ENCODE measurements at places on chromosomes 13 and 19.
A peak's percentile ranks its signal among the peaks of the same experiment; 100 is the strongest.

DNA sequence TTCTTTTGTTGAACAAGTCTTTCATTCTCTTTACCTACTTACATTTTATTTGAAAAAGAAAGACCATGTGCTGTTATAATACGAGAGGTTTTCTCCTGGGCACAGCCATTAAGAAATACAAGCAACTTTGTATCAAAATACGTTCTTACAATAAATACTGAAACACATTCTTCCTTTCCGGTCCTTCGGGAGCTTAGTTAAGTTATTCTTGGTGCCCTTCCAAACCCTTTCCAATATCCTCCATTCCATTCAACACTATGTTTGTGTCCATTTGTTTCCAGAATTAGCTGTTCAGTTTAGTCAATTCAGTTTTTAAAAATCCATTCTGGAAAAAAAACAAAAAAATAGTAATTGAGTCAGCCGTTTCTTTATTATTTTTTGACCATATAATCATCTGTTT, 746.8 kb upstream of the SLC10A2 start:
- DNase-seq, result no peak

DNA sequence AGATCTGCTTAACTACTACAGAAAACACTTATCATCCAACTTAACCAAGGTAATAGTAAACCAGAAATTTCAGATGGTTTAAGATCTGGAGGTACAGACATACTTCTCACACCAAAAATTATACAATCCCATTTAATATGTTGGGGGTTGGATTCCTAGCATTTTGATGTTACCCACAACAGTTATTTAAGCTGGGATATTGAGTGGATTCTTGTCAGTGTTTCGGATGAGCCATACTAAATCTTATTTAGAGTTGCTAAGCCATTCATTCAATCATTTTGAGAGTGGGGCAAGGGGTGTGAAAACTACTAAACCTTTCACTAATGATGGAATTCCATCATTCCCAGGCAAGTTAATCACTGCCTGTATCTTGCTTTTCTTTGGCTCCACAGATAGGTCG, 40.6 kb downstream of the KATNAL1 start:
- no peak for DNase-seq

GRCh38 chr13:77456271-77456670, 79.2 kb upstream of the SCEL start:
- DNase-seq, result no peak

GRCh38 chr19:35773020-35773806, 2.2 kb upstream of the ARHGAP33 start:
- no peak for DNase-seq

DNA sequence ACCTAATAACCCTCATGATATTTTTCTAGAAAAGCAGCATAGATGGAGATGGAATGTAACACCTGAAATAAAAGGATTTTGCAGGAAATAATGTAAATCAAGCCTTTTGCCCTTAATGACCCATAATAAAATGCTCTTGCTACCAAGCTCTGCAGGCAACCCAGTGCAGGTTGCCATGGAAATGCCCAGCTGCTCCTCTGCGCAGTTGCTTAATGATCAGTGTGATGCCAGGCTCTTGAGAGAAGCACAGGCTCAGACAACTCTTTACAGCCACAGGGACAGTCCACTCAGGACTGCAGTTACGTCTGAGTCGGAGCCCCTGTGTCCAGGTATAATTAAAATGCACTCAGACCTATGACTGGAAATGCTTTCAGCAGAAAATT, 165.5 kb downstream of the LACC1 start:
- DNase-seq, result no peak

GRCh38 chr19:3950871-3951861, 18.3 kb downstream of the NMRK2 start:
- peak; percentile 19 for DNase-seq

GRCh38 chr13:110915874-110916206, 971 bp upstream of the ANKRD10 start:
- DNase-seq, result no peak

DNA sequence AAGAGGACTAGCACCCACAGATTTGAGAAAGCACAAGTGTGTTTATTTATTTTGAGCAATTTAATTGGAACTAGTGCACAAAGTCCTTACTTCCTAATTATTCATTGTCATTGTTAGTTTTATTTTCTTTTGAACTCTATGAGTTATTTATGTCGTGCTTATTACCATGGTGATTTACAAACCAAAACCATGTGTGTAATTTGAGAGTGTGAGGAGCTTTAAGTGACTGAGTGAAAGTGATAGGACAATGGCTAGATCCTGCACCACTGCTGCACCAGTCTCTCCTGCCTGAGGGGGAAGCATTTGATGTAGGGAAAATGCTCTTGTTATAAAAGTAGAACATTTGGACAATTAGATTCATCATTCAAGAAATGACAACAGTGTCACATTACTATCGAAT, 172.3 kb upstream of the KLF12 start:
- DNase-seq, result peak; percentile 71

- no peak for DNase-seq
These were observed 1.4 kb upstream of the SBSN start for GRCh38 chr19:35529241-35530218.

GRCh38 chr13:32205431-32206096, 109.6 kb downstream of the ZAR1L start:
- DNase-seq, result no peak

- no peak for DNase-seq
These were observed 15.1 kb downstream of the IFT88 start for GRCh38 chr13:20582026-20582425.

- no peak for DNase-seq
These were observed 20.4 kb downstream of the DGKH start for GRCh38 chr13:42068886-42069285.

- peak; percentile 100 for DNase-seq
These were observed 440 bp upstream of the U2AF2 start for GRCh38 chr19:55654323-55654867.

- no peak for DNase-seq
These were observed 380.8 kb upstream of the SPRY2 start for GRCh38 chr13:80721689-80722088.

GRCh38 chr19:48818234-48818820, 7.5 kb upstream of the BCAT2 start:
- no peak for DNase-seq

GRCh38 chr19:16168465-16169081, 4.8 kb downstream of the CIB3 start:
- peak; percentile 45 for DNase-seq

DNA sequence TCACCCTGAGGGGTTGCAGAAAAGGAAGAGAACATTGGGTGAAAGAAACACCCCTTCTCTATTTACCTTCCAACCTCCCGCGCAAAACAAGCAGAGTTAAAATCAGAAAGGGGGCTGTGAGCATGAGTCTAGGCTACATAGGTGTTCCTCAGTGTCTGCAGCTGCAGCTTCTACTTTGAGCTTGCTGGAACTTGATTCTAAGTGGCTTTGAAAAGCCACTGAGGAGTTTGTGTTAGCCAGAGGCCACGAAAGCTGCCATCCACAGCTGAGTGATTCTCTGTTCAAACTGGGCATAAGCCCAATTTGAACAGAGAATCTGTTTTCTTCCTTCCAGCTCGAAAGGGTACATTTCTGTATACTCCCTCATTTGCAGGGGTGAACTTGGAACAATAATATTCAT, 343.9 kb downstream of the PCDH9 start:
- no peak for DNase-seq

DNA sequence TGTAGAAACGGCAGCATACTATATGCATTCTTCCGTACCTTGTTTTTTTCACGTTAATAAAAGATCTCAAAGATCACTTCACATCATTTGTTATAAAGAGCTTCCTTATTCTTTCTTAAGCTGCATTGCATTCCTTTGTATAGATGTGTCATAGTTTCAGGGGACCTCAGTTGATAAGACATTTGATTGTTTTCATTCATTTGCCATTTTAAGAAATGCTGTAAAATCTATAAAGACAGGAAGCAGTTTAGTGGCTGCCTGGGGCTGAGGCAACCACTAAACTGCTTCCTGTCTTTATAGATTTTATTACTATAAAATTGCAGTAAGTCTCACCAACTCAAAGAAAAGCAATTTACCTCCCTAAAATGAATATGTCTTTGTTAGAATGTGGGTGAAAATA, 59.4 kb downstream of the ZDHHC20 start:
- DNase-seq, result peak; percentile 6

DNA sequence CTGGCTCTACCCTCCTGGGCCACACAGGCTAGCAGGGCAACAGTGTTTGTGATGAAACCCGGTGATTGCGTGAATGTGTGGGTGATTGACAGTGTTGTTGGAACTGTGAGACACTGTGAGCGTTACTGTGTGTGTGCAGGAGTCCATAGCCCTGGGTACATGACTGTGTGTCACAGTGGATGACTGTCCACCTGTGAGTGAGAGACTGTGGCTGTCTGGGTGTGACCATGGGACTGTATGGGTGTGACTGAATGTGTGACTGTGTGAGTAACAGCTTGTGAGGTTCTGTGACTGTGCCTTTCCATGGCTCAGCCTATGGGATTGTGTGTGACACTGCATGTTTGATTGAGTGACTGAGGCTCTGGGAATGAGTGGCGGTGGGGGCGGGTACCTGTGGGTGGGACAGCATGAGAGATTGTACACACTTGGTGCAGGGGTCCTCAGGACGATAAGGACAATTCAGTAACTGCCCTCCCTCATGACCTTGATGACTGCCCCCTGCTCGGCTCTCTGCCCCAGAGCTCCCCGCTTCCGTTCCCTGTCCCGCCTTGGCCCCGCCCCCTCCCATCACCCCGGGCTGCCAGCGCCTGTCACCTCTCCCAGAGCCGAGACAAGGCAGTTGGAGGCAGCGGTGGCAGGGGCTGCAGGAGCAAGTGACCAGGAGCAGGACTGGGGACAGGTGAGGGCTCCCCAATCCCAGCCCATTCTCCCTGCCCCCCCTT, at the start of gene GIPR:
GIPR (plus strand) TSS at position 602 of the 722 bp plus-strand sequence. CDS start 1,300 bp downstream, outside the sequence.
- no peak for DNase-seq

- no peak for DNase-seq
These were observed 36.9 kb upstream of the ZNF562 start for GRCh38 chr19:9711815-9712214.

- DNase-seq, result peak; percentile 3
These were observed 59.2 kb upstream of the MYCBP2 start for GRCh38 chr13:77386046-77386445.

- peak; percentile 51 for DNase-seq
These were observed 867 bp downstream of the ZNF546 start for GRCh38 chr19:39997638-39998216.

GRCh38 chr19:49224879-49225278, 67.3 kb downstream of the TRPM4 start:
- DNase-seq, result peak; percentile 53

- DNase-seq, result no peak
These were observed 61.2 kb downstream of the GNG7 start for GRCh38 chr19:2641332-2641698.

- DNase-seq, result peak; percentile 63
These were observed 512 bp upstream of the ZNF93 start for GRCh38 chr19:19900139-19900728.

DNA sequence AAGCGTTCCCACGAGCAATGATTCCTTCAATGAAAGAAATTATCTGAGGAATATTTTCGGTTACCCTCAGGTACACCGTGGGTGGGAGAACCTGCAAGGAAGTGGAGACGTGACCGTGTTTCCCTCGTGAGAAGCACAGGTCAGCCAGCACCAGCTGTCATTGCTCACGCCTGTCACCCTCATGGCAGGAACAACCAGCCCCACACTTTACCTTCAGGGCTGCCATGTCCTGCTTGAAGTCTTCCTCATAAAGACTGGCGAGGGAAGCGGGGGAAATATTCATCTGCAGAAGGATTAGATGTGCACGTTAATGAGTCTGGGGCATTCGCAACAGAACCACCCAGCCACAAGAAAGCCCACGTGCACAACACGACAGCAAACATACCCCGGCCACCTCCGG, 18.2 kb downstream of the CARS2 start:
- no peak for DNase-seq

DNA sequence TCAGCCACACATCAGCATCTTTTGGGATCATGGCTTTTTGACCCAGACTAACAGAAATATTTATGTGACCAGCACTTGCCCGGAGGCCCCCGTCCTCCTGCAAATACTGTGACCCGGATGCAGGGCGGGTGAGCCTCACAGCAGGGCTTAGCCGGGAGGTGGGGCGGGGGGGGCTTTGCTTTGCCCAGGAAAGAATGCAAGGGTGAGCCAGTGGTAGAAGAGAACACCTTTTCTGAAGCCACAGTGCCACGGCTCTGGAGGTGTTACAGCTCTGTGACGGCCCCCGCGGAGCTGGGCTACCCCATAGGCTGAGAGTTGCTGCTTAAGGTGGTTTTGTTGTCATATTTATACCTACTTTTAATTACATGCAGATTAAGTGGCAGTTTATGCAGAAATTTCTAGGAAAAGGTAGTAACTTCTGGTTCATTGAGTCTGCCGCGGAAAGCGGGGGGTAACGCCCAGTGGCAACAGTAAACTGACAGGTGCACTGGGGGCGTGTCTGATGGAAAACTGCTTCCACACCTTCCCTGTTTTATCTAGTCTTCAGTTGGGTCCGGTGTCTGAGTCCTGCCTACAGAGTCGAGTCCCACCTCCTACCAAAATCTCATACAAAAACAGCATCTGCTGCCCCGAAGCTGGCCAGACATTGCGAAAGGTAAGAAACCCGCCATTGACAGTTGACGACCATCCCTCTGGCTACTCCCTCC, 187.9 kb downstream of the TEX29 start:
- DNase-seq, result no peak
